ENCODE measurements at places on chromosomes 7 and 10.
A peak's percentile ranks its signal among the peaks of the same experiment; 100 is the strongest.

DNA sequence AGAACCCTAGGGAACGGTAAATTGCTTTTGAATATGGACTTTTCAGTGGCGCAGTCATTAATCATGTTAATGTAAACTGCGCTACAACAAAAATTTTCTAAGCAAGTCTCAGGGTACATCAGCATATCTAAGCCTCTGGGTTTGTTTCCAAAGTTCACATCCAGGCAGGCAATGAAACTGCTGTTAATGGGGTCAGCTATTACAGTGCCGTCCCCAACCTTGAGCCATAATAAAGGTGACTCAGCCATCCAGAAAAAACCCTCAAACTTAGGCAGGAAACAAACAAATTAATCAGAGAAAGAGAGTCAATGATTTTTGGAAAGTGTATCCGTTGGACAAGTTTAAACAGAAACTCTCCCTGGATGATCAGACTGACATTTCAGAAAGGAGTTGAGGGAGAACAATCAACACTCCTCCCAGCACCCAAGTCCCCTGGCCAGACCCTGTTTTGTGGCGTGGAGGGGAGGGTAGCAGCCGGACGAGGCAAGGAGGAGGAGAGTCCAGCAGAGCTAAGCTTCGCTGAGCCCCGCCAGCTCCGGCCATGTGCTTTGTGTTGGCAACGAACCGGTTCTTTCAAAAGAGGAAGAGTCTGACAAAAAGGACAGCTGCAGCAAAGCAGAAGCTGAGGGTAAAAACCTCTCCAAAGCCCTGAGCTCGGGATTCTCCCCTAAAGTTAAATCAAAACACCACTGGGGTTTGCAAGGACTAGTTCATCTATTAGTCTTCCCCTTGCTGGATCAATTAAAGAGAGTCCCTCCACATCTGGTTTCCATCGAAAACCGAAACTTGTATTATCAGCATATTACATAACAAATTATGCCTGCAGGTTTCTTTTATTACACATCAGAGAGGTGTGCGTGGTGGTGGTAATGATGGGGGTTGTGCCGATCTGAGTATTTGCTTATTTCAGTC, 3.6 kb downstream of the FAM53B start:
- peak; percentile 38 for DNase-seq

DNA sequence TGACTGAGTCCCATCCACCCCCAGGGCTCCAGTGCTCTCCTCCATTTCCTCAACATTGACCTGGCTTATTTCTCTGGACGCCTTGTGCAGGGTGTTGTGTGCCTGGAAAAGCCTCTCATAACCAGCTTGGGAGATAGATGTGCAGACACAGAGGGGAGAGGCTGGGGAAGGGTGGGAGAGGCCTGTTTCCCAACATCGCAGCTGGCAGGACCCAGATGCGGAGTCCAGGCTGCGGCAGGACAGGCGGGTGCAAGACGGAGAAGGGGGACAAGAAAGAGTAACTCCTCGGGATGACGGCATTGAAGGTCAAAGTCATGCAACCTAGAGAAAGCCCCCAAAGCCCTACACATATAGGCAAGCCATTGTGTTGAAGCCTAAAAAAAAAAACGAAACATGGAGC, 54.1 kb upstream of the ANTXRL start:
- DNase-seq = no peak

GRCh38 chr10:107717046-107717445, 552.5 kb upstream of the SORCS1 start:
- no peak for DNase-seq

- peak; percentile 75 for DNase-seq
These were observed 1.2 kb upstream of the SDHAF3 start for GRCh38 chr7:97116308-97116707.

DNA sequence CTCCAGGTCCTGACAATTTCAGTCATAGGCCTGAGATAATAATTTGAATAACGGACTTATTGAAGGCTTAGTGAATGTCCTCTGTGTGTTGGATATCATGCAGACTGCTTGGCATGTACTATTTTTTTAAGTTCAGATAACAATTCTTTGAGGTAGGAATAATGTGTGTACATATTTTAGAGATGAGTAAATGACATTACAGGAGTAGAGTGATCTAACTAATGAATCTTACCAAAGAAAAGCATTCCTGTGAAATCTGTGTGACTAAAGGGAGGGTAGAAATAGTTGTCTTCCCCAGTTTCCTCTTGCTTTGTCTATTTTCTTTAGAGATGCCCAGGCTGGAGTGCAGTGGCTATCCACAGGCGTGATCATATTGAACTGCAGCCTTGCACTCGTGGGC, 391.8 kb upstream of the ETV1 start:
- no peak for DNase-seq

DNA sequence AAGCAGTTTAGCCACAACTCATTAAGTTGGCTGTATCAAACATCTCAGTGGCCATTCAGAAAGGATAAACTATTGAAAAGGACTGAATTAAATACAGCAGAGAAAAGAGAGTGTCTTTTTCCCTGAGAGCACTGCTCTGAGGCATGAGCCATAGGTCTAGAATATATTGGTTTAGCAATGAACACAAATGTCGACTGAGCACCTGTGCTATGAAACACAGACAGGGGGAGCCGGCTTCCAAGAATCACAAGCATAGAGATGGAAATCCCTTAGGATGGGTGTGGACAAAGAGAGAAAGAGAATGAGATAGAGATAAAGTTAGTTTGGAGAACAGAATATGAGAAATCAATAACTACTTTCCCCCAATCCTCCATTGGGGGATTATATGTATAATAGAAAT, 54.8 kb downstream of the DGKI start:
- DNase-seq = no peak

DNA sequence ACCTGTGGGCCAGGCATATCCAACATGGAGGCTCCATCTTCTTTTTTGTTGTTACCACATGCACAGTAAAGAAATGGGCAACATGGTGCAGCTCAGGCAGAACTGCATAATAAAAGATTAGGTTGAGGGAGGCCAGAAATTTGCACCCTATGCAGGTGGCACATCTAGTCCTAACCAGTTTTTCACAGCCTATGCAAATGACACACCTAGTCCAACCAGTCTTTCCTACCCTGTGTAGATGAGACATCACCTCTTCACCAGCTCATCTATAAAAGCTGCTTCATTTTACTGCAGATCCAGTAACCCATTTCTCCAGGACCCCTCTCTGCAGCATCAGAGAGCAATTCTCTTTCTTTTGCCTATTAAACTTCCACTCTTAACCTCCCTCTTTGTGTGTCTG, 411.0 kb upstream of the PCDH15 start:
- DNase-seq = no peak

GRCh38 chr7:105906695-105907094, 30.3 kb upstream of the ATXN7L1 start:
- no peak for DNase-seq

DNA sequence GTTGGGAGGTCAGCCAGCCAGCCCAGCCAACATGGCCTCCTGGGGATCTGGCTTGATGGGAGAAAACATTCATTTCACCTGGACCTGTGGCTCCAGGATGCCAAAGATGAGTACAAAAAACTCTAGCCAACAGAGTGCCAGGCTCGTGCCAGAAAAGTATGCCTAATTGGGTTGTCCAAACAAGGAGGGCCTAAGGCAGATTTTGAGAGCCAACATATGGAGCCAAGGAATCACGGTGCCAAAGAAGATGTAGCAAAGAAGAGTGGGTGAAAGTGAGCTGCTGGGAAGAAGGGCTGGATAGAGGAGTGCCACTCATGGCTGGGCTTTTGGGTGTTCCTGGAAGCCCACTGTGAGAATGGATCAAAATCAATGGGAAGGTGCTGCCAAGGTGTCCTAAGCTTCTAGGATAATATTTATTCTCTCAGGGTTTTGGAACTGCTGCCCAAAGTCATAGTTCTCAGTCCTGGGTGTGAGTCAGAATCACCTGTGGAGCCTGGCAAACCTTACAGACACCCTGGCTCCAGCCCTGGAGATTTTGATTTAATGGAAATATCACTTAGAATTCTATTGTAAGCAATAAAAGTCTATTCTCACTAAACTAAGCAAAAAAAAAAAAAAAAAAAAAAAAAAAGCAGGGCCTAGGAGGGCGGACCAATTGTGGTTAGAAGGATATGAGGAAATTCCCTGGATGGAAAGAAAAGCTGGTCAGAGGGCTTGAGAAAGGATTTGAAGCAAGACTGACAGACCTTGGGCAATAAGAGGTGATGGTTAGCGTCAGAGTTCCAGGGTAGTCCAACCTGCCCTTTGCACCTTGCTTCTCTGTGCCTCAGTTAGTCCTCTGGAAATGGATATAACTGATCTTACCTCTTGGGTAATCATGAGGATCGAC, 182.2 kb upstream of the PRR15 start:
- DNase-seq = no peak

DNA sequence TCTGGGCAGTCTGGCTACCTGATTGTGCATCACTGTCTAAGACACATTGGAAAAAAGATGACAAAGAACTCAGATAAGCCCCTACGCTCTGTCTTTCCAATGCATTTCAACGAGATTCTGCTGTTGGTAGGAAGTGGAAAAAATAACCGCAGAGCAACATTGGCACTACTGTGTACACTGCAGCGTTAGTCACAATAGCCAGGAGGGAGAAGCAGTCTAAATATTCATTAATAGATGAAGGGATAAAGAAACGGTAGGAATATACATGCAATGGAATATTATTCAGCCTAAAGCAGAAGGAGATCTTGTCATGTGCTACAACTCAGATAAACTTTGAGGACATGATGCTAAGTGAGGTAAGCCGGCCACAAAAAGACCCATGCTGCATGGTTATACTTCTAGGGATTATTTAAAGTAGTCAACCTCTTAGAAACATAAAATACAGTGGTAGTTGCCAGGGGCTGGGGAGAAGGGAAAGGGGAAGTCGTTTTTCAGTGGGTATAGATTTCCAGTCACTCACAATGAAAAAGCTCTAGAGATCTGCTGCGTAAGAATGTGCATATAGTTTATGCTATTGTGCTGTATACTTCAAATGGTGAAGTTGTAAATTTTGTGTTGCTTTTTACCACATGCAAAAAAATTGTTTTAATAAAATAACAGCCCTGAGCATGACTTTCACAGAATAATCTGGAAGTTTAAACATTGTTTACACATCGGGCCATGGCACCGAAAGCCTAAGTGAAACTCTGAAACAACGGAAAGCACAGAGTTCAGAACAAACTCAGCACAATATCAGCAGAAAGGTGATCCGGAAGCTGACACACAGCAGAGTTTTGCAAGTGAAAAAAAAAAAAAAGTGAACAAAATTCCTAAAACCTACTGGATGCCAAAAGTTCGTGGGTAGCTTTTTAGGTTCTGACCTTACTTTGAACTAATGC, 40.1 kb downstream of the ELMO1 start:
- DNase-seq = no peak

DNA sequence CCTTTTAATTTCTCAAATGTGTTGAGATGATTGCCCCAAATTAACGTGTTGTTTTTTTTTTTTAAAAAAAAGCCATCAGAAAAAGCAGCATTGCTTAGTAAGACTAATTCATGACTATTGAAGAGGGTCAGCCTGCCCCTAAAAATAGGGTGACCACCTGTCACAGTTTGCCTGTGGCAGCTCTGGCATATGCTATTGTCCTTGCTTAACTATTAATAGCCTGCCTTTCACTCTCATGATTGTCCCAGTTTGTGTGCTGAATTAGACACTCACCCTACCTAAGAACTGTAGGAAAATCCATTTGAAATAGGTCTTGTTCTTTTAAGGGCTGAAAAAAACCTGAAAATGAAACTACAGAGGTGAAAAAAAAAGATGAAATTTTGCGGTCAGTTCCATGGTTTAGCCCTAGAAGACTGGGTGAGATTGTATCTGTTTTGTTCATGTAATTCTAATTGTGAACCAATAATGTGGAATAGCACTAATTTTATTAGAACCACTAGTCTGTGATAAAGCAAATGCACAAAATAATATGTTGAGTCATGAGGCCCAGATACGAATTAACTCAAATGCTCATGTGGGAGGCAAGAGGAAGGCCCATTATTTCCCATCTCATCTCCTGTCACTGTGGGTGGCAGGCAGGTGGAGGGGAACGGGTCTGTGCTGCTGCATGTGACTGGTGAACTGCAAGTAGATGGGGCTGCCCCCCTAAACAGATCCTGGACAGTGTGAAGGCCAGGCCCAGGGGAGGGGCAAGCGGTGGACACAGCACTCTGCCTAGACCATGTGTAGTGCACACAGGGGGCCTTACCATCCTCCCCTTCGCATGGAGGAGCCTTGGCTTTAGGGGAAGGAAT, 265.4 kb upstream of the NFE2L3 start:
- no peak for DNase-seq

DNA sequence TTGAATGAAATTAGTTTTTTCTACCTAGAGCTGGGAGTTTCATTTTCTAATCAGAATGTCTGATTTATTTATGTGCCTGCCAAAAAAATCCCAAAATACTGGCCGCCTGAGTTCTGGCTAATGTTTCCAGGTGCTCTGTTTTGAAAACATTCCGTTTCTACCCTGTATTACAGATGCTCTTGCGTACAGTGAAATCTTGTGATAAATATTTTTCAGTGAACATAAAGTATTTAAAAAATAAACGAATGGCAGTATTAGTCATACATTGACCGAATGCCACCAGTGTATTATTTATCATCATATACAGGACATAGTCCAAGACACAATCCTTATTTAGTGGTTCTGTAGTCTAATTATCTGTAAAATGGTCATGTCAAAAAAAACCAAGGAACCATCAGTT, 102.8 kb downstream of the KAT6B start:
- no peak for DNase-seq

- DNase-seq = no peak
These were observed 189.1 kb downstream of the CRPPA start for GRCh38 chr7:16232273-16232672.

- no peak for DNase-seq
These were observed 168.6 kb downstream of the NRP1 start for GRCh38 chr10:33165911-33166310.

GRCh38 chr7:98922392-98923187, 44.3 kb downstream of the TRRAP start:
- DNase-seq = no peak
